ENCODE measurements at places on chromosomes 6 and 20.

GRCh38 chr6:110900028-110900598 lies 25.5 kb downstream of the AMD1 start:
- no peak for DNase-seq

GRCh38 chr6:139545206-139546105 lies 171.0 kb upstream of the CITED2 start:
- DNase-seq, result no peak

- DNase-seq, result peak; percentile 86
These were observed 33.9 kb downstream of the KCNK17 start for GRCh38 chr6:39280247-39280731.

DNA sequence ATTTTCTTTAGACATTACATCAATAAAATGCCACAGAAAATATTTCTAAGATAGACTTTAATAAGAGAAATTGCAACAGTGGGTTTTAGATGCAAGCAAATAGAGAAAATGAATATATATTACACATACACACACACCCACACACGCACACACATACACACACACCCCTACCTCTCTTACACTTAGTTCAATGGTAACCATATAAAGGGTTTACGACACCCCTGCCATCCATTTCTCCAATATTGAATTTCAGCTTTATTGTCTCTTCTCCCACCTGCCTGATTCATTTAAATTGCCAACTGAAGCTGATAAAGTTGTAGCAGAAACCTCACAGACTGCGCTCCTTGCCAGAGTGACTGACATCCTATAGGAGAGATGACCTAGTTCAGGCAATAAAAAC lies 154.6 kb downstream of the ADAT2 start:
- no peak for DNase-seq

DNA sequence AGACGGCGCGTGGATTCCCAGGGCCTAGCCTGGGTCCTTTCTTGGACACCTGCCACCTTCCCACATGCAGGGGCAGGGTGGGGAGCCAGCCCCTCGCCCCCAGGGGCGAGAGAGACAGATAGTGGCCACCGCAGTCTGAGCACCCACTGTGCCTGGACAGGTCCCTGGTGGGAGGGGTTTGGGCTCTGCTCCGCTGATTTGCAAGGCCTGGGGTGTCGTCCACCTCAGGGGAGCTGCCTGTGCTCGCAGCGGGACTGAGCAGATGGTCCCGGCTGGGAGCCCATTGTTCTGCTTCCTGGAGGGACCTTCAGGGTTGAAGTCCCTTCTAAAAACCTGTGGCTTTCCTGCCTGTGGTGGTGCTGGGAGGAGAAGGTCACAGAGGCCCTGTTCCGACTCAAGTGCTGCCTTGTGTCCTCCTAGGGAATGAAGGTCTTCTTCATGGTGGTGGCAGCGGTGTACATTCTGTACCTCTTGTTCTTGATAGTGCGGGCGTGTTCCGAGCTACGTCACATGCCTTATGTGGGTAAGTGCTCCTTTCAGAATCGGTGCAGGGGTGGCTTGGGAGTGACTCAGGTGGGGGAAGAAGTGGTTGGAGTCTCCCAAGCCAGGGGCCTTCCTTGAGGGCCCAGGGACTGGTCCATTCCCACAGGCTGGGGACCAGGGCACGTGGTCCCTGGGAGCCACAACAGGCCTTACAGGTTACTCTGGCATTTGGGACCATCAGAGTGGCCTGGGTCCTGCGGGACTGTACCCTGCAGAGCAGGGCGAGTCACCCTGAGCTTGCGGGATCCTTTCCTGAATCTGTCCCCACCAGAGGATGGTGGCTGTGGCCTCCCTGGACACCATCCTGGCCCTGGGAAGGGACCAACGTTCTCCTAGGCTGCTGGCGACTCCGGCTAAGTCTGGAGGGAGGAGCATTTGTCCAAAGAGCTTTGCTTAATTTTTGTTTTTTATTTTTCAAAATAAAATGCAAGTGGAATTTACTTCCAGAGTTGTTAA lies 19.6 kb downstream of the DYNLT1 start:
- no peak for DNase-seq

Data from MCF 10A (cell line).